ENCODE measurements at places on chromosomes 2 and 18.

- DNase-seq, result no peak
Measured at GRCh38 chr2:219183151-219183772, 5.2 kb downstream of the RETREG2 start.

DNA sequence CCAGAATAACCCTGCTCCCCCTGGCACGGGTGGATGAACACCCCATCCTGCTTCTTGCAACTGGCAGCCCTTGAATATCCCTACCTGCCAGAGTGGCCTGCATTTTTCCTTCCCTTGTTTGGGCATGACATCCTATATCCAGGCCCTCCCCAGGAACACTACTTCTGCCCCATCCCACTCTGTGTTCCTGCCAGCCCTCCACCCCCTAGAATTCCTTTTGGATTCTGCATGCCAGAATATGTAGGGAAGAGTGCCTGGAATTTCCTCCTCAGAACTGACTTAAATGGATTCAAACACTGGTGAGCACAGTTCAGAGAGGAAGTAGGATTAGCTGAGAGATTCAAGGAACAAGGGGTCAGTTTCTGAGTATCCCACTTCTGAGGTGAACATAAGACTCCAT is 123.5 kb upstream of the PELI1 start:
- DNase-seq, result no peak

GRCh38 chr2:72893594-72894319 is 6.5 kb downstream of the SPR start:
- no peak for DNase-seq

DNA sequence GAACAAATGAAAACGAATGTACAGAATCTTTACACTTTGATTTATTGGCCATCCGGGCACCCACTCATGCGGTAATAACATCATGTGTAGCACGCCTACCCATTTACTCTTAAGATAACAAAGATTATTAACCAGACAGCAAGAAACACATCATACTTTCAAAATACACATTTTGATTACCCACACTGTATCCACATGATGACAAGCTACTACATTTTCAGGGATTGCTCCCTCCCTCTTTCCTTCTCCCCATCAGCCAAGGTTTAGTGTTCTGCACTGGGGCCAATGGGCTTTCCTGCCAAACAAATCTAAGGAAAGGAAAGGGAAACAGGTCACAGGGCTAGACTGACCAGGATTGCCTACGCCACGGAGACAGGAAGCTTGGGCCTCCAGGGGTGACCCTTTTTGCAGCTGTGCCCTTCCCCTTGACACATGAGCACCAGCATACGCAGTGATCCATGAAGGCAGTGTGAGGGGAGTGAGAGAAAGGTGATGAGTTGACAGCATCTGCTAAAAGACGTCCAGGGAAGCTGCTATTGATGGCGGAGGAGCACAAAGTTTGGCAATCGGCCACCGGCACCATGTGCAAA is 76.5 kb downstream of the ZNF521 start:
- DNase-seq, result no peak

- DNase-seq, result no peak
Measured at GRCh38 chr2:172311921-172312345, 115.5 kb upstream of the ITGA6 start.

DNA sequence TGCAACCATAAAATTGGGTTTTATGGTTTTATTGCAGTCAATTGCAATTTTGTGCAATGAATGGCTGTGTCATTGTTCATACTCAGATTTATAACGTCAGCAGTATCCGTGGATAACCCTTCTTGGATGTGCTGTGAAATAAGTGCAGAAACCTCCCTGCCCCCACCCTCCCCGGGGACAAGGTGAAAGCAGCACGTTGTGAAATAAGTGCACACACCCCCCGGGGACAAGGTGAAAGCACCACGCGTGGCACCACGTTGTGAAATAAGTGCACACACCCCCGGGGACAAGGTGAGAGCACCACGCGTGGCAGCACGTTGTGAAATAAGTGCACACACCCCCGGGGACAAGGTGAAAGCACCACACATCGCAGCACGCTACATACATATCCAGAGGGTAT is 93.6 kb upstream of the NFATC1 start:
- DNase-seq, result no peak

- no peak for DNase-seq
Measured at GRCh38 chr18:35732636-35733035, 151.1 kb downstream of the GALNT1 start.

DNA sequence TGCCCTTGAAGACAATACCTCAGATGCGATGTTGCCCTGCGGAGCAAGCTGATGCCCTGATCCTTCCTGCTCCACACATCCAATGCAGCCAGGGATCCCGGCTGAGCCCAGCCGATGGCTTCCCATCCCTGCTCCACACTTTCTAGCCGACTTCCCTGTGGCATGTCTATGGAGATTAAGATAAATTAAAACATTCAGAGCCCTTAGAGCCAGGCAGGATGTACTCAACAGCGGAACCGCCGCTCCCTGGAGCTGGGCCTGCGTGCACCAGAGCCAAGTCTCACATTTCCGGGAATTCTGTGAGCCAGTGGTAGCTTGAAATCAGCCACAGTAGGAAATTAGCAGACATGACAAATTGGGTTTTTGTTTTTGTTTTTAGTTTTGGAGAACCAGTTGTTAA is 620.6 kb downstream of the GALR1 start:
- no peak for DNase-seq

- DNase-seq, result peak; percentile 32
Measured at GRCh38 chr2:161237392-161238264, 70.6 kb upstream of the PSMD14 start.

DNA sequence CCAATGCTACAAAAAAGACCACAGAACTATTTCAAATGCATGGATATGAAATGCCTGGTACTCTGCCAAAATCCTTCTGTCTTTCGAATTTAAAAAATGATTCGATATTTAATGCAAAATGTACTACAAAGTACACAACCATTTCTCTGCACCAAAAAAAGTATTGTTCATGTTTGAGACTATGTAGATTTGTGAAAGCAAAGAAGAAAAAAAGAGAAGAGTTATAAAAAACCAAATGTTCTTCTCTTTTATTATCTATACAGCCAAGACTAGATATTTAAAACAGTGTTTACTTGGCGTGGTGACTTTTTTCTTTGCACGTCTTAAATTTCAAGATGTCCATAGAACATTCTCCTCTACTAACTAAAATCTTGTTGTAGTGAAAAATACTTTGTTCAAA is 89.2 kb downstream of the DTNA start:
- DNase-seq, result no peak

GRCh38 chr2:172113617-172114016 is 10.9 kb upstream of the DLX2 start:
- no peak for DNase-seq

DNA sequence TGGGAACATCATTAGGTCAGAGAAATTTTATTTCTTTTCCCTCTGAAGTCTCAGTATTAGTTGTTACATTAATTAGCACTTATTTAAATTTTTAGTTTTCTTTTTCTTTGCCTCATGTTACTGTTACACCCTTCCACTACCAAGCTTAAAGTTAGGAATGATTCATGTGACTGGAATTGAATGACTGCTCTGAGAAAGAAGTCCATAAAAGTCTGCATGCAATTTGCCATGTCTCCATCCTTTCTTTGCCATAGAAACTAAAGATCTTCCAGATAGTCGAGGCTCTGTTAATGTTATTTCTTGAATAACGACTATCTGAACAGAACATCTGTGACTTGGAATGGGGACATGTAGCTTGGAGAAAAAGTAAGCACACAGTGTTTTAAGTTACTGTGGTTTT is 1269.8 kb upstream of the PIK3C3 start:
- DNase-seq, result no peak

DNA sequence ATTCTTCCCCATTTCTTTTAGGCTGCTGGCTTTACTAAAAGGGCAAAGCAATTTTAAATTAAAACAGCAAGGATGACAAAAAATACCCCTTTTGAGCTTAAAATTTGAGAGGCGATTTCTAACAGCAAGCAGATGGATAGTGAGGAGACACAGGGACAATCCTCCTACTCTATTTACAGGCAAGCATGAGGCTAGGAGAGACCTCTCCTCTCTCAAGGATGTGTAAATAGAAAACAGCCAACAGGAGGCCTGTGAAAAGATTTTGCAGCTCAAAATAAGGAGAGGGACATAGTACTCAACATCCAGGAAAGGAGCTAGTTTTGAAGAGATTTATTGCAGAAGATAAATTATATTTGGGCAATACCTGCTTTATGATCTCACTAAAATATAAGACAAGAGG is 53.8 kb downstream of the LINC00305 start:
- DNase-seq, result no peak

- DNase-seq, result no peak
Measured at GRCh38 chr18:54228364-54228763, 3.9 kb upstream of the MBD2 start.

DNA sequence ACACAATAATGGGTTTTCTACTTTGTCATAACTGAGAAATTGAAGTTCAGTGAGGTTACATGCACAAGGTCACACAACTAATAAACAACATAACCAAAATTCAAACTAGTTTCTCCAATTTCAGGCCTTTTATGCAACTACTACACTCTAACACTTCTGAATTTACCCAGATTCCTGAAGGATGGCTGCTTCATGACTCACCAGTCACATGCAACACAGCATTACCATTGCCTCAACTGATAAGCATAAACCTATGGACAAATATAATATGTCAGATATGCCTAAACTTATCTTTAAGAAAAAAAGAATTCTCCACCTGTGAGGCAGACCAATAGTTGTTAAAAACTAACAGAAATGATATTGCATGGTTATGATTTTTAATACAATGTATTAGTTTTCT is 586.5 kb upstream of the SLC8A1 start:
- no peak for DNase-seq

DNA sequence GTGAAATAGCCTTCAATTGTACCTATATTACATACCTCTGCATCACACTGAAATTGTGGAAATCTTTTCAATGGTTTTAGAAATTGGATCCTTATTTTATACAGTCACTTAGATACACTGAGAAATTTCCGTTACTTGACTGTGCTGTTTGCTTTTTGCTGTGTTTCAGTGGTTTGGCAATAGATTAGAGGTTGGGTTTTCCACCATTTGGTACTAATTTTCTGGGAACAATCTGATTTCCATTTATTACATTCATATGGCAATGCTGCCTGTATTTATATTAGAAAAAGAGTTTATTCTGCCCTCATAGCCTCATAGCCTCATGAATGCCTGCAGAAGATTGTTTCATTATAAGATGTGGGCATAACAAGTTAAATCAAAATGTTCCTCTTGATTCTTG is 285.0 kb downstream of the GULP1 start:
- no peak for DNase-seq

DNA sequence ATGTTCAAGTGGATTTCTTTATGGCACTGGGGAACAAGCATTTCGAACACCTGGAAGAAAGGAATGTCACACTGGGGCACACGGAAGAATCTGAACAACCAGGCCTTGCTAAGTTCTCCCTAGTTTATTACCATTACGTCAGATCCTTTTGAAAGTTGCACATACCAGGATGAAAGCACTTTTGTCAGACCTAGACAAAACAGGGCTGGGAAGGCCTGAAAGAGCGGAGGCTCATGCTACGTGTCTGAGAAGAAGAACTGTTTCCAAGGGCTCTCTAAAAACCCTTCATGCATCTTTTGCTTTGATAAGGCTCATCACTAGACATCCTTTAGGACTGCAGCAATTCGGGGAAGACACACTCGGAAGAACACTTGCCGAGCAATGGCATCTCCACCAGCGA is 15.4 kb upstream of the SLC25A52 start:
- DNase-seq, result no peak

GRCh38 chr18:49273241-49273880 is 187.1 kb downstream of the DYM start:
- no peak for DNase-seq

DNA sequence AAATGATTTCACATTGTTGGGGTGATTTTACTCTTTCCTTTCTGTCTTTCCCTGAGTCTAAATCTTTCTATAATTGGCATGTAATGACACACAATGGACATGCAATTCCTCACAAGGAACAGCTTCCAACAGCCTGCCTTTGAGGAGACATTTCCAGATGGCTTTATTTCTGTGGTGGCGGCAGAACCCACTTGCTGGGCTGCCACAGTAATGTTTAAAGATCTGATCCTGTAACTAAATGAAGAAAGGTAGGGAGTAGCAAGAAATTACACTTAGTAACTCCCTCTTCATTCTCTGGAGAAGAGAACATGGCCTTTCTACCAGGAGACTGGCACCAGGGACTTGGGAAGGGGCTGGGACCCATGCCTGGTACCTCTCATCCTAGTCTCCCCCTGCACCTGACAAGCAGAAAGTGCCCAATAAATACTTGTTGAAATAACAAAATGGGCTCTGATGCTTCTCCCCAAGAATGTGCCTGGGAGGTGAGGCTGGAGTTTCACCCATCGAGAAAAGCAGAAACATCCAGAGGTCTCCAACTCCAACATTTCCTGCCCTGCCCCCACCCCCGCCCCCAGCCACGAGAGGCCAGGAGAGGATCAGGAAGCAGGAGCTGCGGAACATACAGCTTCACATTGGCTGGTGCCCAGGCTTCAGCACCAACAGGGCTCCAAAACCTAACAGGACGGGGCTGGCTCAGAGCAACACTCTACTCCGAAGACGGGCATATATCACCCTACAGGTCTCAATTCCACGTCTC is 92.1 kb downstream of the PXDN start:
- no peak for DNase-seq

DNA sequence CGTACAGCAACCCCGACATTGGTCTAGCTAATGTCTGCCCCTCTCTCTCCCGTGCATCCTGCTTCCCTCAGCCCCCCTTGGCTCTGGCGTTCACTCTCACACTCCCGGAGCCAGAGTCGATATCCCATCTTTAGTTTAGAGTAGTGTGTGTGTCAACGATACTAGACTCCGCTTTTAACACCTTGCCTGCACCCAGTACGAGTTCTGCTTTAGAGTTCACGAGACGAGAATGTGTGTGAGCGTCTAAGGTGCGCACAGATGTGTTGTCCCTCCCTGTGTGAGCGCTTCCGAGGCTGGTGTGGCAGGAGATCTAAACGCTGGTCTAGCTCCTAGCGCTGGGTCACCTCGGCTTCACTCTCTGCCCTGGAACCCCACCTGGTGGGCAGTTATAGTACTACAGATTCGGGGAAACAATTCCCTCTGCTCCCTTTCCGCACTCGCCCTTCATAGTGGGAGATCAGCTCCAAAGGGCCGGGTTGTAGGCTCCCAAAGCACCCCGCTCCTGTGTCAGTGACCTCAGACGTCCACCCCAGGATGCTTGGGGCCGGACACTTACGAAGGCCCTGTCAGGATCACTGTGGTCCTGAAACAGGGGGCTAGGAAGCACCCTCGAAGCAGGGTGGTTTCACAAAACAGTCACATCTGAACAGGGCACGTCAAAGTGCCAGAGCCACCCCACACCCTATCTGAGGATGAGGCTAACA is 2.6 kb upstream of the CYP26B1 start:
- peak; percentile 74 for DNase-seq

DNA sequence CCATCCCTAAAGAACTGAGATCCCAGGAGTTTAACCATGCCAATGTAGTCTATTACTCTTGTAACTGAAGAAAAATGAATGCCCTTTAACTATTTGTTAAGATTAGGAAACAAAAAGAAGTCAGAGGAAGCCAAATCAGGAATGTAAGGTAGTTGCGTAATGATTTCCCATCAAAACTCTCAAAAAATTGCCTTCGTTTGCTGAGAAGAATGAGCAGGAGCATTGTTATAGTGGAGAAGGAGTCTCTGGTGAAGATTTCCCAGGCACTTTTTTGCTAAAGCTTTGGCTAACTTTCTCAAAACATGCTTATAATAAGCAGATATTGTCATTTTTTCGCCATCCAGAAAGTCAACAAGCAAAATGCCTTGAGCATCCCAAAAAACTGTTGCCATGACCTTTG is 224.0 kb upstream of the SIX2 start:
- no peak for DNase-seq

- DNase-seq, result no peak
Measured at GRCh38 chr2:24877067-24877466, 43.0 kb downstream of the ADCY3 start.
